ENCODE measurements at places on chromosomes 16 and 17. TPM values are rescaled to one million over a fixed set of nuclear protein-coding genes. Genes with fewer than 3 reads are reported as not detected.

SLC35G3 gene
- not detected for total RNA-seq

GRCh38 chr17:77774182-77774581, 184.3 kb upstream of the TNRC6C start:
- DNase-seq: no peak

DNA sequence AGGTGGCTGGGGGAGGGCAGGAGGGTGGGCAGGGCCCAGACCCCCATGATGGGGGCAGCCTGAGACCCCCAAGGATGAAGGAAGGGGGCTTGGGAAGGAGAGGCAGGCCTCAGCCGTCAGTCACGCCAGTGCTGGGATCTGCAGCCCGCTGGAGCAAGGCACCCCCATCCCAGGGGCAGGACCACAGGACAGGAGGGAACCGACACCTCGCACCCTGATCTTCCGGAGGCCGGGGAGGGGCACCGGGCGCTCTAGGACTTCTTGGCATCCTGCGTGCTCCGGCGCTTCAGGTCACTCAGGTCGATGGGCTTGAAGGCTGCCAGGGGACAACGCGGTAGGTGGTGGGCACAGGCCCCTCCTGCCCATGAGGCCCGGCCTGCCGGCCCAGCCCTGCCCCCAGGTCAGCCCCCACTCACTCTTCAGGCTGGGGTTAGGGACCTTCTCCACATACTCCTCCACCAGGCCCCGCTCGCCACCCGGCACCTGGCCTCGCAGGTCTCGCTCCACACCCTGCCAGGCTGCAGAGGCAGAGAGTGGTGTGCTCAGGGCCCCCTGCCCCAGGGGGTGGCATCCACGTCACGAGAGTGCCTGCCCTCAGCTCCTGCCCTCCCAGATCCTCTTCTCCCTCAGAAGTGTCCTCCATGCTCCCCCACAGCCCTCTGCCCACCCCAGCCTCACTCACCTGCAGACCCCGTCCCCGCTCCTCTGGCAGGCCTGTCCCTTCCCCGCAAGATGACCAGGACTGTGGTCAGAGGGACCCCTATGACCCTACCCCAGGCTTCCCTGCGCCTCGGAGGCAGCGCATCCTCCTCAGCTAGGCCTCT, 9.9 kb downstream of the MCRIP1 start:
- no peak for DNase-seq

- DNase-seq: no peak
Measured at GRCh38 chr16:56747486-56748045, 17.6 kb downstream of the NUP93 start.

DNA sequence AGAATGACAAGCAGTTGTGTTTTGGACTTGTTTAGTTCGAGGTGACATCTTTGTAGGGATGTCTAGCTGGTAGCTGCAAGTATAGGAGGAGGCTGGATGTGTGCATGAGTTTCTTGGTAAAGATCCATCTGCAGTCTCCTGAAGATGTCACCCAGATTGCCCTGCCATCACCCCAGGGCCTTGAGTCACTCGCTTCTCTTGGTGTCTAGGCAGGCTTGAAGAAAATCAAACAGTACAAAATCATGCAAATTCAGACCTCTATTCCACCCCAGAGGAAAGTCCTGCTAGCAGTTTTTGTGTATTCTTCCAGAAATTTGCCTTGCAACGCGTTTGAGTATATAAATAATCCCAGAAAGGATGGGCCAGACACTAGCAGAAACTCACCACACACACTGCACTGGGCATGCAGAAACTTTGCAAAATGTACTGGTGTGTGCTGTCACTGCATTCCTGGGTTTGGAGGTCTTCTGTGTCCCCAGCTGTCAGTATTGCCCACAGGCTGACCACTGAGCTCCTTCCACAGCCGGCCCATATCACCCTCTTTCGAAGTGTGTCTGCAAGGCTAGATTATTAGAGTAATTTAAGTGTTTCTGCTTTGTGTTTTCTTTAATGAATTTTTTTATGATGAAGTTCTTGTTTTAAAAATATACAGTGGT, 51.5 kb downstream of the TENT4B start:
- no peak for DNase-seq

- DNase-seq: no peak
Measured at GRCh38 chr17:81460856-81461460, 51.6 kb downstream of the ACTG1 start.

DUXB gene
- total RNA-seq: not detected

GRCh38 chr16:19698480-19699465, 19.3 kb downstream of the KNOP1 start:
- no peak for DNase-seq

DNA sequence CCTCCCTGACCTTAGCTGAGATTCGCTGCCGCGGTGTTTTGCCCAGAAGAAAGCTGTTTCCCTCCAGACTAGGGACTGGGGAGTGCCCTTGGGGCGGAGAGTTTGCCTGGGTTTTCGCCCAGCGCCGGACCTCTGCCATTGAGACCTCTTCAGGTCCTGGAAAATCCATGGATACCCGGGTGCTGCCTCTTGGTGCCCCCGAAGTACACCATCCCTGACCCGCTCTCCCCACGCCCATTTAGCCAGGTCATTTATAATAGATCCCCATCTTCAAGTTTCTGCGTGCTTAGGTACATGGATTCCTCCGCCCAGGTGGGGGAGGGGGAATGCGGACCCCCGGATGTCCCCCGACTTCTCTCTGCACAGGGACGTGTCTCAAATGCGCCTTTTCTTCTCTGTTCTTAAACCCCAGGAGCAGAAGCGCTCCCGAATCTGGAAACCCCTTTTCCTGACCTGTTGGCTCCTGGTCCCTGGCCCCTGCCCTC, 15.0 kb upstream of the CBX8 start:
- no peak for DNase-seq

- no peak for DNase-seq
Measured at GRCh38 chr17:14354807-14355206, 53.9 kb downstream of the HS3ST3B1 start.

KRT12 gene
- not detected for total RNA-seq

EPN3 gene
- total RNA-seq: 0.42 TPM

GRCh38 chr17:42819939-42820535, 4.0 kb downstream of the BECN1 start:
- no peak for DNase-seq

GRCh38 chr17:75124819-75125162, 6.8 kb downstream of the NT5C start:
- DNase-seq: no peak

DNA sequence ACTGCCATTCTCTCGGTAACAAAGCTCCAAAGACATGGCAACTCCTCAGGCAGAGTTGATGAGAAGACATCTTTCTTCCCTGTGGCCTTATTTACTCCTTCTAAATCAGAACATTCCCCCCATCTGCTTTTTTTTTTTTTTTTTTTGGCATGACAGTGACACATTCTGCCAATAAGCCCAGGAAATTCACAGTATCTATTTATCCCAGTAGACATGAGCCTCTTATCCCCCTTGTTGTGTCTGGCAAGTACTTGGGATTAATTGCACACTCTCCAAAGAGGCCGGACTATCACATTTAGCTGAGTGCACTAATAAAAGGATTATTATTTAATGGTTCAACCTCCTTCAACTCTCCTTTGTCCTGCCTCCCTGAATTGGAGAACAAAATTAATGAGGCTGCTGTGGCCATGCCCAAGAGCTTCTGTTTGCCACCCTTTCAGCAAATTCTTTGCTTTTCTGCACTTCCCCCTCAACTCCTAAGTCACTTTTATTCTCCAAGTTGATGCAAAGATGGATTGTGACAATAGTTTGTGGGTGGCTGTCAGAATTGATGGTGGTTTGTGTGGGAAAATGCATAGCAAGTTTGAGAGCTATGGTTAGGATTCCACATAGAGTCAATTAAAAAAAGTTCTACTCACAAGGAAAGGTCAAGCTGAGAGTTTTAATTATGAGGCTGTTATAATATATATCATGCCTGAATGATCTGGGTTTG, 47.2 kb downstream of the GPR139 start:
- DNase-seq: no peak

All from tibial nerve (tissue), 4 donors.